Effector CD8-positive, alpha-beta T cell (primary cell): ENCODE measurements at places on chromosomes 6 and 20.

- DNase-seq: no peak
Observed at GRCh38 chr6:34172961-34173775, 27.3 kb upstream of the GRM4 start.

DNA sequence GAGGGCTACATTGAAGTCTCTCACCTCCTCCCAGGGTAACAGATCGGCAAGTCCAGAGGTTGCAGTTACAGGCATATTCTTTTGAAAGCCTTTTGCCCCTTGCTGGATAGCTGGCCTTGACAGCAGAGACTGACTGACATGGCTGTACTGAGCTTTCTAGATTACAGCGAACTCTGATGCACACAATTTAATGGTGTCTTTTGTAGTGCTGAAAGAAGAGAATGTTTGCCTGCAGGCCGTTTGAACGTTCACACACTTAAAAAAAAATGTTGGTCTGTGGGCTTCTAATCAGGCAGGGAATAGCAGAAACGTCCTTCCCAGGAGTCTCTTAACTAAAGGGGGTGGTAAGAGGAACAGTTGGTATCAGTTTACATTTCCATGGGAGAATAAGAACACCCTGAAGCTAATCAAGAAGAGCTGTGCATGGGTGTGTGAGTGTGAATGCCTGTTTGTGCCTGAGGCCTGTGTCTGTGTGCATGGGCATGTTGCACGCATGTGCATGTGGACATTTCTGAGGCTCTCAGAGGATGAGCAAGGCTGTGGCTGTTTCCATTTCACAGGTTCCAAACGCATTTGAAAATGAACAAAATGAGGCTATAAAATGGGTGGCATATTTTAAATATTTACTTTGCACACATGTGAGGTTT lies 213.9 kb upstream of the SSTR4 start:
- no peak for DNase-seq

DNA sequence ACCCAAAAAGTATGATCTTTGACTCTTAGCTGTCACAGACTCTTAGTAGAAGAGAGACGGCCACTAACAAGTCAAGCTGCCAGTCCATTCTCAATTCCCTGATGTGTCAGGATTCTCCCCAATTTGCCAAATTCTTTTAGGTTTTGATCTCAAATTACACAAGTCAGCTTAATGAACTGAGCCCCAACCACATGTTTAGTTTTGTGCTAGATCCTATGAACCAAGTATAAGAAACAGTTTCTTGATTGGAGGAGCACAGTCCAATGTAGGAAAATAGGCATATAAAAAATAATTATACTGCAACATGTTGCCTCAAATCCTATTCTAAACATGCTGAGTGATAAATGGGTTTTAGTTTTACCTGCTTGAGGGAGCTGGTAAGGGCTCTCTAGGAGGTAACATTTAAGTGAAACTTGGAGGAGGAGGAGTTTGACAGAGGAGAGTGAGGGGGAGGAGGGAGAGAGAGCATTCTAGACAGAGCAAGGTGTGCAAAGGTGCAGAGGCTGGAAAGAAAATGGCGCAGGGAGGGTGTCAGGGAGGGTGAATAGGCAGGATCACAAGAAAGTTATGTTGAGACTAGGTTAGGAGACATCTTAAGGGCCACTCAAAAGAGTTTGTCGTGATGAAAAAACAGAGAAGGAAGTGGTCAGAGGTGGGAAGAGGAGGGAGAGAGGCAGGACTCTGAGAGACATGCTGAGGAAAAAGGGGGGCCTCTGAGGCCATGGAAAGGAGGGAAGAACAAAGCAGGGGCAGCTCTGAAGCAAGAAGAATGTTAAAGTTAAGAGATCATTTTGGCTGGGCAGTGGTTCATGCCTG lies 22.8 kb upstream of the FAM83C start:
- no peak for DNase-seq

- no peak for DNase-seq
Observed at GRCh38 chr20:56630086-56630493, 984 bp downstream of the TFAP2C start.

GRCh38 chr6:54072635-54073313 lies 38.5 kb upstream of the MLIP start:
- no peak for DNase-seq

- no peak for DNase-seq
Observed at GRCh38 chr6:1438471-1438881, 49.1 kb downstream of the FOXF2 start.
